Suppressor macrophage (primary cell): ENCODE measurements at places on chromosomes 3 and 15.

DNA sequence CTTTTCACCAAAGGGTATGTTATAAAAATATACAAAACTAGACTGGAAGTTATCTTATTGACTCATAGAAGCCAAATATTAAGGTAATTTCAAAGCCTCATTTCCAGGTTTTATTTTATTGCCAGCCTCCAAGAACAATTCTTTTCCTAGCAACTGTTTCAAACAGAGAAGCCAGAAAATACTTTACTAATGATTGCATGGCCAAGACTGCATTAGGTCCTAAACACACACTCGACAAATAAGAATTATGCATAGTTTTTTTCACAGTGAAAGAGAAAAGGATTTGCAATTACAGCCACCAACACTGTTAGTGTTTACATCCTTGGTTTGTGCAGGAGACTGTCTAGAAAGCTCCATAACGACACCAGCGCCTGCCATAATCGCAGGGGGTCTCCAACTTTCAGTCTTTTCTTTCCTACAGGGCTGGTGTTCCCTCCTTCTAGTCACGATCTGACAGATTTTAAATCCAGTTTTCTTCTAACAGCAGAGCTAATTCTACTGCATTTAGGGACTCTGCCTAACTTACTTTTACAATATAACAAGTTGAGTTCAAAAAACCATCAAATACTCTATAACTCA is 58.1 kb downstream of the CLASP2 start:
- DNase-seq: no peak

- DNase-seq: no peak
Observed at GRCh38 chr15:38300395-38300794, 47.8 kb downstream of the SPRED1 start.

DNA sequence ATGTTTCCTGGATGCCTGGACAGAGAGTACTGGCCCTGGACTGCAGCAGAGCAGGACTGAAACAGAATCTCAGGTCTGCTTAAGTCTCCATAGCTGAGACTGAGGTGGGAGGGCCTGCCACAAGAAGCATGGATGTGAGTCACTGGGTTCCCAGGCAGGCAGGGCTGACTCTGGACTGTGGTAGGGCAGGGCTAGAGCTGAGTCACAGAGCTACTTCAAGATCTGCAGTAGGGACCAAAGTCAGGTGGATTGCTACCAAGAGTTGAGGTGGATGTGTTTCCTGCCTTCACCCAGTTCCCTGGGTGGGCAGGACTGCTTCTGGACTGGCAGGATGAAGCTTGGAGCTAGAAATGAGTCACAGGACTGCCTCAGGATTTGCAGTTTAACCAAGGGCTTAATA is 282.9 kb downstream of the AGBL1 start:
- DNase-seq: no peak

DNA sequence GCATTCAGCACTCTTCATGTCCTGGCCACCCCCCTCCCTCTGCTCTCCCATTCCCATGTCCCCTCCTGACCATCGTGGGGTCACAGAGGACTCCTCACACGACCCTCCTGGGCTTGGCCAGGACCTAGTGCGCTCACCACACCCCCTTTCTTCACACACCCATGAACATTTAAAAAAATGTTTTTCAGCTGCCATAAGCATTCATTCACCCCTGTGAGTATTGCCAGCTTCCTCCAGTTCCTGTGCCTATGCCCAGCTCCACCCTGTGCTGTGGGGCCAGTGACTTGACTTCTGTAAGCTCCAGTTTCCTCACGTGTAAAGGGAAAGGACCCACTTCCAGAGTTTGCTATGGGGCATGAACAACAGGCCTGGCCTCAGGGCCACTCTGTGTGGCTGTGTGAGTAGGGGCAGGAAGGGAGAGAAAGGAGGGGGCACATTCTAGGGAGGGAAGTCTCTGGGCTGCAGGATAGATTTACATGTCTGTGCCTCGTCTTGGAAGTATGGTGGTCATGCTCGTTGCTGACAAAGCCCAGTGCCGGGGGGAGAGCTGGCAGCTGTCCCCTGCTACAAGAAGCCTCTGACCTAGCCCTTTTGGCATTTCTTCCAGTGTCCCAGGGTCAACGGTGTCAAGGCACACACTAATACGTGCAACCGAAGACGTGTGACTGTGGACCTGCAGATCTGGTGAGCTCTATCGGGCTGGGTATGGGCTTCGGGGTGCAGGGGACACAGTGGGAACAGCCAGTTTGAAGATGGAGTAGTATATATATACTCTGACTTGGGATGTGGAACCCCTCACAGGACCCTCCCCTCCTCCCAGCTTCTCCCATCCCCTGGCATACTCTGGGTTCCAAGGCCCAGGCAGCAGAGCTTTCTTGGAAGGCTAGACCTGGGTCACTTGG is 22.8 kb downstream of the ESYT3 start:
- no peak for DNase-seq

DNA sequence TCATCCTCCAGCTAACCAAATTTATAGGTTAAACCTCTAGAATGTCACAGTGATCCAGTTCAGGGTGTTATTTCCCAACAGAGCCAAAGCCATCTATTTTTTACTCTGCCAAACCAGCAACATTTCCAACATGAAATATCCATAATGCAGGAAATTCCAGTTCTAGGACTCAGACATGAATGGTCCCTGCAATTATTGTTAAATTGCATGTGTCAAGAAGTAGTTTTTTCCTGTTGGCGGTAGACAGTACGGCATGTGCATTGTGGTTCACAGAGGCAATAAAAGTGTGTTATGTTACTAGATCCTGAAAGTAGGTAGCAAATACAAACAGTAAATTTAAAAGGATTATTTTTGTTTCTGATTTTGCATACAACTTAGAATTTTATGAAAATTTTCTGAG is 215.7 kb upstream of the THBS1 start:
- no peak for DNase-seq

GRCh38 chr15:101023501-101024072 is 104.4 kb downstream of the LRRK1 start:
- DNase-seq: peak; percentile 29
